Left cardiac atrium (tissue), 4 donors: ENCODE measurements at places on chromosomes 6 and 20. TPM values are rescaled to one million over a fixed set of nuclear protein-coding genes. Genes with fewer than 3 reads are reported as not detected.

DNA sequence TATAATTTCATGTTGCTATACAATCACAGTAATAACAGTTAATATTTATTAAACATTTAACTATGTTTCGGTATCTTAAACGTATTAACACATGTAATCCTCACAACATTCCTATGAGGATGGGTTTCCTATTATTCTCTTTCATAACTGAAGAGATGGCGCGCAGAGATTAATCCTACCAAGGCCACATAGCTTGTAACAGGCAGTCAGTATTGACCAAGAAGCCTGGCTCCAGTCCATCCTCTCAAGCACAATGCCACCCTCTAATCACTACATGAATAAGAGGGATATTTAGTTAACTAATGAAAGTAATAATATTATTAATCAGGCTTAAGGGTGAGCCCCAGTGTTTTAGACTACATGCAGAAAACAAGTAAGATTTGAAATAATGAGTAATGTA lies 149.7 kb upstream of the SIM1 start:
- no peak for DNase-seq

- no peak for DNase-seq
Observed at GRCh38 chr20:2967841-2968240, 75.6 kb upstream of the GNRH2 start.

- DNase-seq = no peak
Observed at GRCh38 chr20:33584976-33585375, 77.2 kb upstream of the C20orf144 start.

DNA sequence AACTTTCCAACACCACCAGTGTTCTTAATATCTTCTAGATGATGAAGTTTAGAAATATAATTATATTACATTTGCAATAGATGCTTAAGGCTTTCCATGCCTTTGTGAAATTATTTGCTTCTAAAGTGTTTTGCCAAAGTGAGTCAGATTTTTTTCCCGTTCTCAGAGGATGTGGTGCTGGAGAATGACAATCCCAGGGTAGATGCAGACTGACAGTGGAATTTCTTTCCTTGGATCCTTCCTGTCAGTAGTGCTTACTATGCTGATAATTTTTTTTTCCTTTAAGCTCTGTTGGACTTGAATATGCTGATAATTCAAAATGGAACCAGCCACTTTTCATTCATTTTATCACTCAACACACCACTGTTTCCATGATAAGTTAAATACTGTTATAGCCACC lies 59.9 kb upstream of the SOX4 start:
- DNase-seq = no peak

DNA sequence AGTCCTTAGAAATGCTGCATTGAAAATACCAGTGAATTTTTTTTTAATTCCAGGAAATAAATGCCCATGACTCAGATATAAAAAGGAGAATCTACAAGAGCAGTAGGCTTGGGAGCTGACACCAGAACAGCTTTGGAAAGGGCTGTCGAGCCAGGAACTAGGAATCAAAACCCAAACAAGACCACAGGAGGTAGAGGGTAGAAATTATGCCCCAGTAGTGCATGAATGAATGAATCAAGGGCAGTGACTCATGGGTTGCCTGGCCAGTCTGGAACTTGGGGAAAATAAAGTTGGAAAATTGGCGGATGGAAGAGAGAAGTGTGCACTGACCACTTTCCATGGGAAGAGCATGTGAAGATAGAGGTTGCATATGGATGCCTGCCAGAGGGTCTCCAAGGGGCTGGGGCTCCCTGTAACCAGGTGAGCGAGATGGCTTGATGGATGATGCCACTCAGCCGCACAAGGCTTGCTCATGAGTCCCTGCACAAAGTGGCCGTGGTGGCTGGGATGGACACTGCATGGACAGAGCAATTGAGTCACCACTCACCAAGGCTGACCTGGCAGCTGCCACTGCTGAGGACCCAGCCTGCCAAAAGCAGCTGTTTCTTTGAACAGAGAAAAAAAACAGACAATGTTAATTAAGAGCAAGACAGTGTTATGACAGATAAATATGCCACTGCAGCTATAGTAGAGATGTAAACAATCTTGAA lies 15.2 kb upstream of the MCCD1 start:
- no peak for DNase-seq

Gene SLC44A4
- total RNA-seq = not detected
